ENCODE measurements at places on chromosomes 3 and 15.

DNA sequence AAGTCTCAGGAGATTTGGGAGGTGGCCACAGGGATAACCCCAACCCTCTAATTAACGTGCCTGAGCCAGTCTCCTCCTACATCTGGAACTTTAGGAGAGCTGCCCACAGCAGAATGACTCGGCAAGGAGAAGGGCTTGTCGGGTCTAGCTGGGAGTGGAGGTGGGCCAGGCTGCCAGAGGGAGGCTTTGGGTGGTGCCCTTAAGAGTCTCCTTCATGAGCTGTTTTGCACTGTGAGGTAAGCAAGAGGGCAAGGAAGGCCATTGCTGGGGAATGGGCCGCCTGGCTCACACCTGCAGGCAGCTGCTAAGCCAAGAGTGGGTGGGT, 3.6 kb upstream of the TNK2 start:
- no peak for DNase-seq

GRCh38 chr3:165170236-165170635, 25.9 kb downstream of the SLITRK3 start:
- DNase-seq = no peak

DNA sequence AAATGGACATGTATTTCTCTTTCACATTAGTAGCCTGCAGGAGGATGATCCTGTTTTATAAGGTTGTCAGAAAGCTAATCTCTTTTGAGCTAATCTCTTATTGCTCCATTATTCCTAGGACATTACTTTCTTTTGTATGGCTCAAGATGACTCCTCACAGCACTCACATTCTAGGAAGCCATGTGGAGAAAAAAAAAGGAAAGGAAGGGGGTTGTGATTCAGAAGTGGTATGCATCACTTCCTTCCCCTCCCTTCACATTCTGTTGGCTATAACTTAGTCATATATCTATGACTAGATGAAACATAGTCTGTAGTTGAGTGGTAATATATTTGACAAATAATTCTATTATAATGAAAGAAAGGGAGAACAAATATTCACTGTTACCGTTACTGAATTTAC, 168.8 kb upstream of the TTC14 start:
- DNase-seq = no peak

GRCh38 chr3:54303517-54304375, 181.4 kb downstream of the CACNA2D3 start:
- no peak for DNase-seq

DNA sequence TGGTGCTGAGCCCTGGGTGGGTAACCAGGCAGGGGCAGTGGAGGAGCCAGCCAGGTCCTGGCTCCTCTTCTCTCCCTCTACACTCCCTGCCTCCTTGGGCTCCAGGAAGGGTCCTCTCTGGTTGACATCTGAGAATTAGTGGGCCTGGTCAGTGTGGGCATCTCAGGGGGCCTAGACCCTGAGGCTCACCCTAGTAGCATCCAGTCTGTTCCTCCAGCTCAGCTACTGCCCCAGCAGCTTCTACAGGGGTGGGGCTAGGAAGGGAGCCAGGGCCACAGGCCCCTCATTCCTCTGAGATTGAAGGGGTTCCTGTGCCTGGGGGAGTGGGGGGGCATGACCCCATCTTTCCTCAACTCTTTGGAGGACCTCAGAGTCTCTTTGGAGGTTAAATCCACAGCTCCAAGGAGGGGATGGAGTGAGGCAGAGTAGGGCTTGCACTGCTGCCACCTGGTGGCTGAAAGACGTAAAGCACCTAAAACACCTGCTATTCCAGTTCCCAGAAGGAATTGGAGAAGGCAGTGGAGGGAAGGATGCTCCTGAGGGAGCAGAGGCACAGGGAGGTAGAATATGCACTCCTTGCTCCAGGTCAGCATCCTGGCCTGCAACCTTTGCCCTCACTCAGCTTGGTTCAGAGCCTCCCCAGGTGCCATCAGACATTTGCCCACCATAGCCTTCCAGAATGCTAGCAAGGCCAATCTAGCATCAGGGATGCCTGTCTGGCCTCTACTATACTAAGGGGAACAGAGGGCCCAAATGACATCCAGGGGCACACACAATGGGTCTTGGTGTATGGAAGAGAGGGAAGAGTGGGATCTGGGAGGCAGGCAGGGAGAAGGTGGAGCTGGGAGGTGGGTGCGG, 25.1 kb downstream of the C3orf18 start:
- peak; percentile 28 for DNase-seq

DNA sequence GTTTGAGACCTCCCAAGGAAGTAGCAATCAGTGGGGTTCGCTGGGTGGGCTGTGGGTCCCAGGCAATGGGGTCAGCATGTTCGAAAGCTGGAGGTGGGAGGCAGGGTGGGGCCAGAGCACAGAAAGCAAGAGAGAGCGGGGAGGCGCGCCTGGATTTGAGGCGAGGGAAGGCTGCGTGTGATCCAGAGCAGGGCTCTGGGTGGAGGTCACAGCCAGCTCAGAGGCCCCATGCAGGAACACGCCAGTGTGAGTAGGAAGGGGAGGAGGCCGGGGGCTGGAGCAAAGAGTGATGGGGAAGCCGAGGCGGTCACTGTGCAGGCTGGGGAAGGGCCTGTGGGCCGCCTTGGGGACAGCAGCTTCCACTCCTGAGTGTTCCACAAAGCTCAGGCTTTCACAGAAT, 8.8 kb downstream of the DNAJB8 start:
- no peak for DNase-seq

DNA sequence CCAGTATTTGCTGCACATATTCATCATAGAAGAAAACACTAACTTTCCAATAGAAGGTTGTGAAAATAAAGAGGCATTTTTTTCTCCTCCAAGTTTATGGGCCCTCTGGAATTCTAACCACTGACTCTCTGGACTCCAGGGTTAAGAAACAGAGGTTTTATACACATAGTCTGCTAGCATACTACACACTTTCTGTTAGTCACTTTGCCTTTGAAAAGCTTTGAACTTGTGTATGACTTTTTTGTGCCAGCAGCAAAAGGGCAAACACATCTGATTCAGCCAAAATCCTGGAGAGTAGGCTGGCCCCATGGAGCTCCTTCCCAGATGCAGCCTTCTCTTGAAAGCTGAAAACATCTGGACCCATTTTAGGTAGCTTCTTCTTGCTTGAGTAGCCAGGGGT, 6.2 kb downstream of the ZIC4 start:
- DNase-seq = no peak

- DNase-seq = no peak
These were observed 29.7 kb downstream of the SEMA7A start for GRCh38 chr15:74403991-74404563.

All from MM.1S (cell line).